Renal cortex interstitium (tissue), 15 donors: ENCODE measurements at places on chromosomes 5 and 9. TPM values are rescaled to one million over a fixed set of nuclear protein-coding genes. Genes with fewer than 3 reads are reported as not detected.

- no peak for DNase-seq
These were observed 458.4 kb downstream of the KDM4C start for GRCh38 chr9:7216004-7216841.

DNA sequence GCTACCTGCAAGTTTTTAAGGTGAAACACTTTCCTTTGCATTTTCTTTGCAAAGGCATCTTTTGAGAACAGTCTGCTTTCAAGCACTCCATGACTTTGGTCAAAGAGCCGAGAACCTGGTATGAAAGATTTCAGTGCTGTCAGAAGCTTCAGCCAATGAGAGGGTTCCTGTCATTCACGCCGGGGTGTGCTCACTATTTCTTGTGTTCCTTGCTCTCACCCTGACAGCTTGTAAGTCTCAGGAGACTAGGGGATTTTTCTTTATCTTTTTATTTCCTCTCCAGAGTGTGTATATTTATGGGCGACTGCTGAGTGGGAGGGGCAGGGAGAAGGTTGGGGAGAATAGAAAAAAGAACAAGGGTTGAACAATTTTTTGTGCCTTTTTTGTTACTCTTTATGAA, 334.0 kb downstream of the PSAT1 start:
- DNase-seq: no peak

DNA sequence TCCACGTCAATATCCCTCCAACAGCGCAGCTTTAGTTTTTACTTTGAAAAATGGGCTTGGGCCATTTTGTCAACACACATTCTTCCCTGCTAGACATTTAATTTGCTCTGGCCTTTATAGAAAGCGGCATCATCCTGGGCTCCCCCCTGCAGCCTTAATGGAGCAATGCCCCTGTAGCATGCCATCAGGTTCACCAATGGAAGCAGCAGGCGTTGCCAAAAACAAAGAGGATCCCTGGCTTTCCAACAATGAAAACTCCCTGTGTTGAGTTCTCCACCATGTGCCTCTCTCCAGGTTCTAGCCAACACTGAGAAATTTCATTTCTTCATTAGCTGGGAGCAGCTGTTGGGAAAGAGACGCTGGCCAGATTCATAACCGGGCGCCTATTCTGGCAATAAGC, 139.5 kb downstream of the ZNF622 start:
- DNase-seq: no peak

- DNase-seq: no peak
These were observed 13.7 kb upstream of the STOM start for GRCh38 chr9:121383715-121384114.

GRCh38 chr9:13689925-13690324, 410.4 kb upstream of the MPDZ start:
- no peak for DNase-seq

- no peak for DNase-seq
These were observed 403.1 kb upstream of the TRPC7 start for GRCh38 chr5:136768457-136768856.

- DNase-seq: no peak
These were observed 461.1 kb upstream of the CYLC2 start for GRCh38 chr9:102534031-102534430.

GRCh38 chr5:112691758-112692157, 45.9 kb upstream of the APC start:
- DNase-seq: no peak

DNA sequence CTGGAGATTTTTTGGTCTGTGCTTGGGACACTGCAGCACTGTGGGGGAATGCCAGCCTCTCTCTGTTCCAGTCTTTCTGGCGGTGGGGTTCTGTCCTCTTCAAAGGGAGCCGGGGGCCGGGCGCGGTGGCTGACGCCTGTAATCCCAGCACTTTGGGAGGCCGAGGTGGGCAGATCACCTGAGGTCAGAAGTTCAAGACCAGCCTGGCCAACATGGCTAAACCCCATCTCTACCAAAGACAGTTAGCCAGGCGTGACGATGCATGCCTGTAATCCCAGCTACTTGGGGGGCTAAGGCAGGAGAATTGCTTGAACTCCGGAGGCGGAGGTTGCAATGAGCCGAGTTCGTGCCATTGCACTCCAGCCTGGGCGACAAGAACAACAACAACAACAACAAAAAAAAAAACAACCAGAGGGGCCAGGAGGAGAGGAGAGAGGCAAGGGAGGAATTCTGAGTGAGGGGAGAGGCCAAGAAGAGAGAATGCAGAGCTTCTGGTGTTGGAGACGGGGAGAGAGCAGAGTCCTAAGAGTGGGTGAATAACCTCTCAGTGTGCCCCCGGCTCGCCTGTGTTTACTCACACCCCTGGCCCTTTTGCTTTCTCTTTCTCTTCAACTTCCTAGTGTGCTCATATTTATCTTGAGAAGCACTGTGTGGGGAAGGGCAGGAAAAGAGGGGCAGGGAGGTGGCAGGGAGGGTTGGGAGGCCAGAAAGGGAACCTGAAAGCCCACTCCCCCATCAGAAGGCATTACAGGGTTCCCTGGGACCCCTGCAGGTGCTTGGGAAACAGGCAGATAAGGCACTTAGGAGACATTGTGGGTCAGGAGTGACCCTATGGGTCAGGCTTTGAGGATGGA, 3.2 kb upstream of the SET start:
- DNase-seq: no peak

DNA sequence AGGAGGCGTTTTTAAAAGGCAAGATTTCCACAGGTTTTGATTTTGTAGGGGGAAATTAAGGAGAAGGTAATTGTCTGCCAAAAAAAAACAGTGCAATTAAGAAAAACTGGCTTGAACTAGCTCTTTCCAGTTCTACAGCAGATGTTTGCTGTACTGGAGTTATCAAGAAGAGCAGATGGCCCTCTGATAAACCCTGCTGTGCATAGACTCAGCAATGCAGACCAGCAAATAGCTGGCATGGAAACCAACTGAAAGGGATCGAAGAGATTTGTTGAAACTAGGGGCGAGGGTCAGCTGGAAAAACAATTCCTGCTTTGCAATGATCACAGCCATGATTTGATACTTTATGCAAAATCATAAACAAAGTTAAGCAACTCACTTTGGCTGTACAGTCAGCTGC, 17.8 kb upstream of the BHMT start:
- DNase-seq: no peak

DNA sequence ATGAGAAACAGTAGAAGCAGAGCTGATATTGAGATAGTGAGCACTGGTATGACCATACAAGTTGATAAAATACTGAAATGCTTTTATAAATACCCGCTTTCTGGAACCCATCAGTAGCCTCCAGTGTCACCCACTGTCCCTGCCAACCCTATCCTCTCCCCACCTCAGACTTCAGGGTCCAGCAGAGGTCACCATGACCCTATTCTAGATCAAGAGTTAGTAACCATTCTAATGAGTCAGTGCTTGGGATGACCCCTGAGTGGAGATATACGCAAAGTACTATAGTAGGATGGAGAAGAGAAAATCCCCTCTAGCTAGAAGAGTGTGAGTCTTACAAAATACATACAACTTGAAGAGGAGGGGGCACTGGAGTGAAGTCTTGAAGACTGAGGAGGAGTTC, 297.9 kb upstream of the BRINP1 start:
- no peak for DNase-seq

DNA sequence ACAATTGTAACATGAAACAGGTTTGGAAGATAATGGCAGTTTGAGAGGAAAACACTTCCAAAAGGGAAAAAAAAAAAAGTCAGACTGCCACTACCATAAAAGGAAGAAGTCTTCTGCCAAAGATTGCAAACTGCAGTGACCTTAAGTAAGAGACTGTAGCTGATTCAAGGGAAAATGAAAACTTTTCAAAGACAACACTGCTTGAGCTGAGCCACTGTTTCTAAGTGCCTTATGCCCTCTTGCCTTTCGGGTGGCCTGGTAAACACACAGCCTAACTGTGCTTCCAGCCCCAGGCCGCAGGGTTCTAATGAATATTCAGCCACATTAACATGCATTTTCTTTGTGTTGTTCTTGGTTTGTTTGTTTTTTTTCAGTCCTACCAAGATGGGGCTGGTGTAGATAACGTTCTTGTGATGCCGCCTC, 354.6 kb downstream of the BNC2 start:
- no peak for DNase-seq

DNA sequence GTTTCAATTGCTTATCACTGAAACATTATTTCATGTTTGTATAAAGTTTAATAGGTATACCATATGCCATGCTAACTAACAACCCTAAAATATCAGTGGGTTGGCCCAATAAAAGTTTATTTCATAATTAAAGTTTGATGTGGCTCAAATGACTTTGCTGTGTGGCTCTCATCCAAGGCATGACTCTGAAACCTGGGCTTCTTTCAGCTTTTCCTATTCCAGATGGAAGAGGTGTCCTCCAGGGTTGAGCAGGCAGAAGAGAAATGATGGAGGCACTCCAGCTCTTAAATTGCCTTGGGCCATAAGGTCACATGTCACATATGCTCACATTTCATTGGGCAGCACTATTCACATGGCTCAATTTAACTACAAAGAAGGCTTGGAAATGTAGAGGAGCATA, 101.9 kb downstream of the MACIR start:
- no peak for DNase-seq

DNA sequence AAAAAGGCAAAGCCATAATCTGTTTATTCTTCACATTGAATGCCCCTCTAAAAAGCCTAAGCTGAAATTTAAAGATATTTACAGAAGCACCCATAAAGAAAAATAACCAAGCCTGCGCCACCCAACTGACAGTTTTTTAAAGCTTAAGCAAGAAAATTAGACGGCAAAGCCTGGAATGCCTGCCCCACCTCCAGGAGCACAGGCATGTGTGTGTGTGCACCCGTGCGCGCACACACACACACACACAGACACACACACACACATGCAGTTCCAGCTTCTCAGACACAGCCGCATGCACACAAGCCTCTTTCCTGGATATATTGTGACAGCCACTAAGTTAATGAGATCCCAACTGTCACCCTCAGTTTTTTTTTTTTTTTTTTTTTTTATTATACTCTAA, 88.2 kb downstream of the FRMD3 start:
- DNase-seq: no peak

- no peak for DNase-seq
These were observed 136.4 kb downstream of the SEMA5A start for GRCh38 chr5:9409413-9409960.

DNA sequence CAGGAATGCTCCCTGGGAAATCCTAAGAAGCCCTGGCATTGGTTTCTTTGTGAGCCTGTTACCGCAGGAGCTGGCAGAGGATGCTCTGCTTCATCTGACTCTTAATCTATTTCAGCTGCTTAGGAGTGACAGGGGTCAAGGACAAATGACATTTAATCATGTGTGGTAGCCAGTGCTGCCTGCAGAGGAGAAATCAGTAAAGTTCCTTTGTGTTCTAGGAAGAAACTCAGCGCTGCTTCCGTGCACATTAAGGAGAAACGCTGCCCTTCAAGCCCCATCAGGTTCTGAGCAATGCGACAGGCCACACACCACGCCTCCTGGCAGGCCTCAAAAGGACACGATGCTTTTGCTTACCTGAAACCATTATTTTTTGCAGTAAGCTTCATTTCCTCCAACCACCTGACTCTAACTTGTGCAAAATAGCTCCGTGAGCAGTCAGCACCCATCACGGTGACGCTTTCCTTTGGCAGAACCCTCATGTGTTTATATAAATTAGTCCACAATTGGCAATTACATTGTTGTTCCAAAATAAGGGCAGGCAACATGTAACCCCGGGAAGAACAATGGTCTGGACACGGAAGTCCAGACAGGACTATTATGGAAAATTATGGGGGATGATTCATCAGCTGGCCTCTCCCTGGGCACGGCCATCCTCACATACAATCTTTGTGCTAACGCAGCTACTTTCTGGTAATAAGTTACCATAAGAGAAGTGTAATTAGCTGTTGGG, 387.9 kb upstream of the DAP start:
- no peak for DNase-seq

- DNase-seq: no peak
These were observed 14.3 kb downstream of the CD180 start for GRCh38 chr5:67182301-67182790.

SPATA31C1 gene
- 0.55 TPM for polyA plus RNA-seq

CCIN gene
- polyA plus RNA-seq: 0.39 TPM

ISL1 gene
- not detected for polyA plus RNA-seq

PCDH1 gene
- 18.7 TPM for polyA plus RNA-seq

CDH18 gene
- 0.55 TPM for polyA plus RNA-seq
